ENCODE measurements at places on chromosomes 7 and 10.

GRCh38 chr10:84583501-84583900 lies 255.1 kb downstream of the CCSER2 start:
- DNase-seq, result no peak

GRCh38 chr7:135645296-135645904 lies 16.9 kb upstream of the STMP1 start:
- no peak for DNase-seq

GRCh38 chr7:54788664-54789063 lies 29.7 kb upstream of the SEC61G start:
- DNase-seq, result peak; percentile 30

- peak; percentile 52 for DNase-seq
Measured at GRCh38 chr10:100038561-100039071, 28.9 kb upstream of the DNMBP start.

DNA sequence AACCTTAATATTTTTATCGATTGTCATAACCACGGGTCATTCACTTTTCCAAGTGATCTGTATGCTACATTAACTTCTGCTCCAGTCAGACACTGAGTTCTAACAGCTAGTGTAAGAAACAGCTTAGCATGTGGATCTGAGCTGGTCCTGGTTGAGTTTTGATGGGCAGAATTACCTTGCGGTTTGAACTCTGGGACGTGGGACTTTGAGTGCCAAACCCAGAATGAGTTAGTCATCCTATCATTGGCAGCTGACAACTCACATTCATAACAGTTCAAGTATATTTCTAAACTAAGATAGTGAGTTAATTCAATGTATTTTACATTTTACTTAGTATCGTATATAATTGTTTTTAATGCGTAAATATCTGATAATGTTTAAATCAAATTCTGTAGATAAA lies 43.2 kb downstream of the C7orf33 start:
- no peak for DNase-seq

DNA sequence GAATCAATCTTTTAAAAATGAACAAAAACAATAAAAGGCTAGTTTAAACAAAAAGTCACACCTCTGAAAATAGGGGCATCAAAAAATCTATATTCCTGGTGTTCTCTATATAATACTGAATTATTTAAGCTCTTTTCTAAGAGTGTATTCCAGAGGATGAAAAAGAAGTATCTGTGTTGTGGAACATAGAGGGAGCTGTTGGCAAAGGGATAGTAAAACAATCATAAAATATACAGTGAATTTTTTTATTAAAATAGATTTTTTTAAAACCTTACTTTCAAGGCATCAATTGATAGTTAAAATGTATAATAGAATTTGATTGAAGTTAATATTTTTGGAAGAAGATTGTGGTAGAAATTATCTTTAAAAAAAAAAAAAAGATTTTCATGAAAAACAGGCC lies 1409.1 kb upstream of the CELF2 start:
- no peak for DNase-seq

GRCh38 chr7:142833174-142834048 lies 21.5 kb upstream of the EPHB6 start:
- no peak for DNase-seq

GRCh38 chr7:157719705-157720655 lies 383.2 kb downstream of the DNAJB6 start:
- no peak for DNase-seq

- DNase-seq, result no peak
Measured at GRCh38 chr10:106000721-106001120, 1163.8 kb downstream of the SORCS1 start.

DNA sequence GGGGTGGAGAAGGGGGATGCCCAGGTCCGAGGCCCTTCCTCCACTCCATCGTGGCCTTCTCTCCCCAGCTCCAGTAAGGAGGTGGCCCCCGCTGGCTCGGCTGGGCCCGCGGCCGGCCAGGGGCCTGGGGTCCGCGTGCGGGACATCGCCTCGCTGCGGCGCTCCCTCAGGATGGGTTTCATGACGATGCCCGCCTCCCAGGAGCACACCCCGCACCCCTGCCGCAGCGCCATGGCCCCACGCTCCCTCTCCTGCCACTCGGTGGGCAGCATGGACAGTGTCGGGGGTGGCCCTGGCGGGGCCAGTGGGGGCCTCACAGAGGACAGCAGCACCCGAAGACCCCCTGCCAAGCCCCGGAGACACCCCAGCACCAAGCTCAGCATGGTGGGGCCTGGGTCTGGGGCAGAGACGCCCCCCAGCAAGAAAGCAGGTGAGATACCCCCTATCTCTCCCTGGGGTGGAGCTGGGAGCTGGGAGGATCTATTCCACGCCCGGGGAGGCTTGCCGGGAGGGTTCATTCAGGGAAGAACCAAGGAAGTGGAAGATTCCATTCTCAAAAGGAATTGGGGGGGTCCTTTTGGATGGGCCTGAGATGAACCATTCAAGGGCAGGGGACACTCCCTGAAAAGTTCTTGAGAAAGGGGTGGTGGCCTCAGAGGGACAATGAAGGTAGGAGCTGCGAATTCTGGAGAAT lies 3.2 kb downstream of the NYAP1 start:
- no peak for DNase-seq

- peak; percentile 65 for DNase-seq
Measured at GRCh38 chr7:131355917-131356777, 28.5 kb downstream of the MKLN1 start.

GRCh38 chr7:120806669-120807068 lies 51.3 kb downstream of the TSPAN12 start:
- no peak for DNase-seq

GRCh38 chr7:156151658-156152057 lies 339.4 kb upstream of the SHH start:
- DNase-seq, result no peak

DNA sequence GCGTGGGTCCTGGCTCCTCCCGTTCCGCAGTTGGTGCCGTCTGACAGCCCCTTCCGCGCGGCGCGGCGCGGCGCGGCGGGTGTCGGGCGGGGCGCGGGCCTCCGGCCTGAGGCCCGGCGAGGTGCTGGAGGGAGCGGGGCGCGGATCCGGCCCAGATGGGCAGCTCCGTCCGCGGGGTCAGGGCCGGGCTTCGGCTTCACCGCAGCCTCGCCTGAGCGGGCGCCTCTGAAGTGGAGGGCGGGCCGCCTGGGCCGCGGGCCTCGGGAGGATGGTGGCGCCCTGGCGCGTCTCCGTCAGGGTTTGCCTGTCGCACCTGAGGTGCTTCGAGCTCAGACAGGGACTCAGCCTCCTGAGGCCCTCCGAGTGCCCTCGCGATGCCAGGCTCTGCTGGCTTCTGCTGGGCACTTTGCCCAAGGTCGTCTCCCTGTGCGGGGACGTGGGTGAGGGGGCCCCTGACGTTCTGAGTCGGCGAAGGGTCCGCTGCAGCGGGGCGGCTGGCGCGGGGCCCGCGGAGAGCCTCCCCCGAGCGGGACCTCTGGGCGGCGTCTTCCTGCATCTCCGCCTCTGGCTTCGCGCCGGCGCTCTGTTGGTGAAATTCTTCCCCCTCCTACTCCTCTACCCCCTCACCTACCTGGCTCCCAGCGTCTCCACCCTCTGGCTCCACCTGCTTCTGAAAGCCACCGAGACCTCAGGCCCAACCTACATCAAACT lies 473 bp downstream of the ADCK2 start:
- DNase-seq, result peak; percentile 85

GRCh38 chr10:118516716-118517115 lies 78.7 kb downstream of the PRLHR start:
- DNase-seq, result no peak

DNA sequence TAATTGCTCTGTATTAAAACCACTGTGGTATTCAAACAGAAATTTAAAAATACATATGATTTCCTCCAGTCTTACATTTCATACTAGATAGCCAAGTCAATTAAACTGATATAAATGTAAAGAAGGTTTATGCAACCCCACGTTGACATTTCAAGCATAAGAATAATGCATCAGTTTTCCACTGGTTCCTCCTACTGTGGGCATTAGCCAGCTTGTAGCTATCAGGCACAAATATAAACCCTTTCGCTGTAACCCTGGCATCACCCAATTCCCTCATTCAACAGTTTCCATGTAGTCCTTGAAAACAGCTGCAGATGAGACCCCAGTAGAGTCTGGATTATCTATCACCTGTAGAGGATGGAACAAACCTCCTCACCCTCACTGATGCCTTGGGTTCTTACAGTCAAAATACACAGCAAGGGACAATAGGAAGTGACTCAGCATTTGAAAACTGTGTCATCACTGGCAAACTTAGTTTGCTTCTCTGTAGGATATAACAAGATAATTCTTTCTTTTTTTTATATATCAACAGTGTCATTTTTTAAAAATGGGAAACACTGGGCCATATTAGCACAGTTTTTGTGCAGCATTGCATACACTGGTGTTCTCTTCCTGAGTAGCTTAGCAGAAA lies 113.0 kb downstream of the PDE1C start:
- no peak for DNase-seq

DNA sequence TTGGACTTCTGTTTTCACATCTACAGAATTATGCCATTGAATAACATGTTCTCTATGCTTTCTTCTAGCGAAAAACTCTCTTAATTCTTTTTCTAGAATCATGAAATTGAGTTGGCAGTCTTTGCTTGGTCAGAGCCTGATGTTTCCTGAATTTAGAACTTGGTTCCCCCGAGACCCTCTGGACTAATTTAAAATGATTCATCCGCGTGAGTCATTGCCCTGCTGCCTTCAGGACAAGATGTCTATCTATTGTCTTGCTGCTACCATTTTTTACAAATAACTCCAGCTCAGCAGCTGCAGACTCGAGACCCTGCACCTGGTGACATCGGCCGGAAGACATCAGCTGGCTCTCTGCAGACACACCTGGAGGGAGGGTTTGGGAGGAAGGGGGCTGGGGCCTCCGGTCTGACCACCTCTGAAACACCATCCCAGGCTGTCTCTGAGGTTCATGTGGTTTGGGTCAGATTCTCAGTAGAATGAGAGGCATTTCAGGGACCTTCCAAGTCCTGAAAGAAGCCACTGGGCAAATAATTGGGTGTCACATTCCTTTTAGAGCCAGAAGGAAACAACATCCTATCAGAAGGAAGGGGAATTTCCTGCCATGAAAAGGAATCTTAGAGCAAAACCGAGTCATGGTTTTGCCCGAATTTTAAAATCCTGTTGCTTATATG lies 20.9 kb upstream of the KLF6 start:
- no peak for DNase-seq

DNA sequence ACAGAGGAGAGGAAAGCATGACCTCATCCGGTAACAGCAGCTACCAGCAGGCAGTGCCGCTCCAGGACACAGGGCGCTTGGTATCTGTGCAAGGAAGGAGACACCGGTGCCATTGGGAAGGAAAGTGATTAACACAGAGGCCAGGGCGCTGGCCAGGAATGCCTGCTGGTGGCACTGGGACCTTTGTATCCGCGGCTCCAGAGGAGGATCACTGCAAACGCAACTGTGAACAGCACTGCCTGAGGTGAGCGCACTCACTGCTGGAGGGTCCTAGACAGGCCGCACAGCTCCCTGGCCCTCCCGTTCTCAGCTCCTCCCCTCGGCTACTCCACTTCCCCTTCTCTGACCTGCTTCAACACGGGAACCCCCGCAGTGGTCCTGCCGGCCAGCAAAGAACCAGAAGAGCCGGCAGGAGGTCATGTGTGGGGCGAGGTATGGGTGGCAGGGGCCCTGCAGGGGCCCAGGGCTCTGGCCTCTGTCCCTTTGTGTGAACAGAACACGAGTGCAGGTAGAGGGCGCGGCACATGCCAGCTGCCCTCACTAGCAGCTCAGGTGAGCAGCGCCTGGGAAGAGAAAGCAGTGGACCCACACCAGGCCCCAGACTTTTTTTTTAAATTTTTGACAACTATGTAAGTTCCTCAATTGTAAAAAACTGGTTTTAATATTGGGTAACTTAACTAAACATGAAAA lies 107.6 kb downstream of the VIPR2 start:
- no peak for DNase-seq

- DNase-seq, result no peak
Measured at GRCh38 chr10:110679486-110680272, 35.5 kb downstream of the RBM20 start.

DNA sequence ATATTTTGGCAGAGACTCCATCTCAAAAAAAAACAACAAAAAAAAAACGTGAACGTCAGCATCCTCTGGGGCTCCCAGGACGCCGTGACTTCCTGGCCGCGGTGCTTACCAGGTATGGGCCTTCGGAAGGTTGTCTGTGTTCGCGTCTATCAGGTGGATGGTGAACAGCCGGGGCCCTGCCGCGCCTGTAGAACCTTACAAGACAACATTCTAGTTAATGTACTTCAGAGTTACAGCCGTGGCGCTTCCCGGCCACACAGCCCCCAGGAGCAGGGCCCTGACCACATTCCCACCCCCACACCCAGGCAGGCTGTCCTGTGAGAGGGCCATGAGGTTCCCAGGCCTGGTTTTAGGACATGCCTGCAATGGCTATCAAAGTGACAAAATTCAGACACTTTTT lies 111.0 kb downstream of the SMURF1 start:
- DNase-seq, result no peak

DNA sequence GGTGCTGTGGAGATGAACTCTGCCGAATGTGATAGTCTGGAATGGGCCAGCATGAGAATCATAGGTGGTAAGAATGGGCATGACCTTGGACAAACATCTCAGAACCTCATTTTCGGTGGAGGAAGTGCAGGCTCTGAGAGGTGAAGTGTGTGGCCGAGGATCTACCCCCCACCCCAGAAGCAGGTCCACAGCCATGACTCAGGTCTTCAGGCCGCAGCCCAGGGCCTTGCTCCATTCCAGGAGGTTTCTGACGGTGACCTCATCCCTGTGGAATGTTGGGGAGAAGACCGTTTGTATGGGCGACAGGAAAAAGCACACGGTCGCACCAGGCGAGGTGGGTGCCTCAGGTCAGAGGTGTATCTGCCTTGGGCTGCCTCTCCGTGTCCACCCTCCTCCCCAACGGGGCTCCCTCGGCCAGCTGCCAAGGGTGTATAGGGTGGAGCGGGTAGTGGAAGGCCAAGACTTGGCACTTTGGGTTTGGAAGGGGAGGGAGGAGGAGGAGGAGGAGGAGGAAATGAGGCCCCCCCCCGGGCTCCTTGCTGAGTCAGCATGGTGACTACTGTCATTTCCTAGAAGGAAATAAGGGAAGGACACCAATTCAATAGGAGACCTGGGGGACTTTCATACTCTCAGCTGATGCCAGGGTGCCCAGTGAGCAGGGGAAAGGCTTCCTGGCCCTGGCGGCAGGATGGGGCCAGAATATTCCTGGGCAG lies 168.0 kb upstream of the RHEB start:
- no peak for DNase-seq

GRCh38 chr10:29748109-29748650 lies 113.4 kb upstream of the SVIL start:
- DNase-seq, result no peak

- DNase-seq, result no peak
Measured at GRCh38 chr7:134472572-134473244, 13.8 kb upstream of the AKR1B1 start.

GRCh38 chr7:150877536-150877935 lies 25.2 kb downstream of the AOC1 start:
- DNase-seq, result no peak

GRCh38 chr7:16586081-16586874 lies 59.3 kb downstream of the ANKMY2 start:
- no peak for DNase-seq

GRCh38 chr7:23334482-23335056 lies 35.4 kb downstream of the MALSU1 start:
- DNase-seq, result peak; percentile 45

GRCh38 chr7:41938371-41938770 lies 235.5 kb upstream of the INHBA start:
- DNase-seq, result no peak

- DNase-seq, result no peak
Measured at GRCh38 chr7:88760136-88760515, 626 bp downstream of the ZNF804B start.

All from colonic mucosa (tissue), 4 donors.